ENCODE measurements at places on chromosomes 1 and 21.

DNA sequence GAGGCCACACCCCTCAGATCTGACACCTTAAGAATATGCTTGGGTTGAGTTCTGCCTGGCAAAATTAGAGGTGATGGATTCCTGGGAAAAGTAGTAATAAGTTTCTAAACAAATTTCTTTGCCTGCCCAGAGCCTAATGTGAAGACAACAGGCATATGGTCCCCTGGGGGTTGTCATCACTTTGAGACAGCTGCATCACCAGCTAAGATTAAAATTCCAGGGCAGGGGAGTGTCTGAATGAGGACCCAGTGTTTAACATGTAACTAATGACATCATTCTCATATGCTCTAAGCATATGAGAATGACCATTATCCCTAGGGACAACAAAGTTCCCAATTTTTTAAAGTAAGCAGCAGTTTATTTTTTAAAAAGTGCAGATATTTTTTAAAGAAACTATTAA is 432.2 kb downstream of the PCP4 start:
- DNase-seq, result no peak

GRCh38 chr1:93353286-93353685 is 7.6 kb downstream of the DR1 start:
- DNase-seq, result no peak

DNA sequence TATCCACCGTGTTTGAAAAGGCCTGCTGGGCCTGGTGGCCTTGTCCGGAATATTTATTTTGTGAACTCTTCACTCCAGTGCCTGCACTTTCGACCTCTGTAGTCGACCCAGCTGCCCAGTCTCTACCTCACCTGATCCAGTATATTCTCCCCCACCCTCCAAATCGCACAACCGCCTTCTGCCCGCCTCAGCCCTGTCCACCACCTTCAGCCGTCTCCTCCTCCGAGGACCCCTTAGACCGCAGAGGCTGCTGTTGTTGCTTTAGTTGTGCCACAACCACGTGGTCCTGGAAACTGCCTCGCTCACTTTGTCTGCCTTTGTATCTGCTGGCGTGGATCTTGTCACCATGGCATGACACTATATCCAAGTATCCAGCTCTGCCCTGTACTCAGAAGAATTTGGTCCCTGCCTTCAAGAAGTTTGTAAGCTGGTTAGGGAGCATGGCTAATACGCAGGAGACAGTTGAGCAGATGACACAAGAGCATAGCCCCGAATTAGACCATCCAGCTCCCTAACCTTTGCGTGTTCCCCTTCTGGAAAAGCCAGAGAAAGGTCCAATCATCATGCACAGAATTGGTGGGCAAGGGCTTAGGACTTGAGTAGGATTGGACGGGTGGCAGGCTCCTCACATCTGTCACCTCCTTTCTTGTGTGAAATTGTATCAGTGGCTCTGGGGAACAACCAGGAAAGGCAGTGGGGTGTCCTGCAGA is 1.5 kb downstream of the PHGDH start:
- DNase-seq, result no peak

DNA sequence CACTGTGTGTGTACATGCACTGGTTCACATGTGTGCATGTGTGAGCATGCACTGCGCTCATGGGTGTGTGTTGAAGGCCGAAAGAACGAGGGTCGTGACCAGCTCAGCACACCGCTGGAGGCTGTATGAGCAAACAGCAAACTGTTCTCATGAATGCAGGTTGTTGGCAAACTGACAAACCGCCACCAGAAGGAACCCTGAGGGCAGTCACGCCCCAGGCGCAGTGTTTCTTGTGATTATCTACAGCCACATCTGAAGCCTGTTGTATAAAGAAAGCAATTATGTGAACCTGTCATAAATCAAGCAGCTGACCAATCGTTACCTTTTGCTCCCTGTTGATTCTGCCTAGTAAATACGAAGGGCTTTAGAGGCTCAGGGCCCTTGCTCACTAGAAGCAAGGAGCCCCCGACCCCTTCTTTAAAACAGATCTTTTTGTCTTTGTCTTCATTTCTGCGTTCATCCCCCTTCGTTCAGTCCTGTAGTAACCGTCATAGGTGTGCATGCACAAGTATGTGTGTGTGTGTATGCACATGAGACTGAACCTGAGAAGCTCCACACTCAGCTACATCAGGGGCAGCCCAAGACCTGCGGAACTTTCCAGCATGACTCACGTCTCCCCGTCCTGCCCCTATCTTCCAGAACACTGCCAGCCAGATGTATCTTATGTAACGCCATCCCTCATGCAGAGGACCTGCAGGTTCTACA is 16.8 kb upstream of the RIPK4 start:
- DNase-seq, result no peak

DNA sequence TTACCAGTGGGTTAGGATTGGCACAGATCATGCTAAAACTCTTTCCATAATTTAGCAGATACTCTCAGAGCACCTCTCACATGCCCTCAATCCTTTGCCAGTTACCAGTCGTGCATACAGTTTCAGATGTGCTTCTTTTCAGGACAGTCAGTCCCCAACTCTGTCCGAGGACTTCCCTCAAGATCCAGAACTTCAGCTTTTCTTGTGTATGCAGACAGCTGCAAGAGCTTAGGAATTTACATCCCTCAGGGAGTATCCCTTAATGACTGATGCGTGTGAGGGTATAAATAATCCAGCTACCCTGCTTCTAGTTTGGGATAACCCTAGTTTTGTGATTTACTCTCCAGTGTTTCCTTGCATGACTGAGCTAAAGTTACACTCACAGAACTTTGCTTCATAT is 393.0 kb upstream of the PLXNA2 start:
- DNase-seq, result no peak

DNA sequence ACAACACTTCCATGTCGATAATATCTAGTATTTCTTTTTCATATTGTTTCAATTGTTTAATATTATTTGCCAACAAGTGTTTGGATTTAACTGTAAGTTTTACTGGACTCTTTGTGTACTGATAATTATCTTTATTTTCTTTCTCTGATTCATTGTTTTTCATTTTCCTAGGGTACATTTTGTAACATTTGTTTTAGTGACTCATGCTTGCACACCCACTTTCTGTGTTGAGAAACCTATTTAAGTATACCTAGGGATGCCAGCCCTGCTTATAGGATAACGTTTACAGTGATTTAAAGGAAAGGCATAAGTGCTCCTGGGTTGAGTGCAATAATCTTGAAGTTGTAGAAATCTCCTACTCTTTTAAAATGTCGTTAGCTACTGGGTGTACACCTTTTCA is 1386.0 kb upstream of the ADGRL4 start:
- no peak for DNase-seq

- no peak for DNase-seq
Observed at GRCh38 chr1:160496334-160496733, 26.7 kb downstream of the SLAMF6 start.

GRCh38 chr1:218588540-218589172 is 243.5 kb downstream of the TGFB2 start:
- no peak for DNase-seq

DNA sequence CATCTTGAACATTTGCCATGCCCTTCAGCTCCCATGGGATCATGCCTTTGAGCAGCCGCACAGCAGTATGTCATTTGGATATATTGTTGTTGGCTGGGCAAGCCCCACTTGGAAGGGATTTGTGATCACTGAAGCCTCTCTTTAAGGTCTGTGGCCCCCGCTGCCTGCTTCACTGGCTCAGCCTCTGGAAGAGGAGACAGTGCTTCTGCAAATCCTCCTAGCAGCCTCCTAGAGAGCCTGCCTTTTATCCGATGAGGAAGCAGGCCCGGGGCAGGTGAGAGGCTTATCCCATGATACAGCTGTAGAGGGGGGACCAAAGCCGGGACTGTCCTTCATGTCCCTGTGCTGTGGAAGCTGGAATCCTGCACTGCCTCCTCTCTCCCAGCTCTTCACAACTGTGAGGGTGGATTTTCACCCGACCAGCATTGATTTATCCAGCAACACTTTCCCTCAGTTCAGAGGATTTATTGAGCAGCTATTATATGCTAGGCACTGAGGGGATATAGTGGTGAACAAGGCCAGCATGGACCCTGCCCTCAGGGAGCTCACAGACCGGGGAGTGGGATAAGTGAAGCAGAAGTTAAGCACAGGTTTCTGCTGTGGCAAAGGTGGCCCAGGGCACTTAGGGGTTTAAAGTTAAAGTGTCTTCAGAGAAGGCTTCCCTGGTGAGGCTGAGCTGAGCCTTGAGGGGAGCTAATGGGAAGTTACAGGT is 3.9 kb downstream of the TMEM61 start:
- DNase-seq, result no peak

DNA sequence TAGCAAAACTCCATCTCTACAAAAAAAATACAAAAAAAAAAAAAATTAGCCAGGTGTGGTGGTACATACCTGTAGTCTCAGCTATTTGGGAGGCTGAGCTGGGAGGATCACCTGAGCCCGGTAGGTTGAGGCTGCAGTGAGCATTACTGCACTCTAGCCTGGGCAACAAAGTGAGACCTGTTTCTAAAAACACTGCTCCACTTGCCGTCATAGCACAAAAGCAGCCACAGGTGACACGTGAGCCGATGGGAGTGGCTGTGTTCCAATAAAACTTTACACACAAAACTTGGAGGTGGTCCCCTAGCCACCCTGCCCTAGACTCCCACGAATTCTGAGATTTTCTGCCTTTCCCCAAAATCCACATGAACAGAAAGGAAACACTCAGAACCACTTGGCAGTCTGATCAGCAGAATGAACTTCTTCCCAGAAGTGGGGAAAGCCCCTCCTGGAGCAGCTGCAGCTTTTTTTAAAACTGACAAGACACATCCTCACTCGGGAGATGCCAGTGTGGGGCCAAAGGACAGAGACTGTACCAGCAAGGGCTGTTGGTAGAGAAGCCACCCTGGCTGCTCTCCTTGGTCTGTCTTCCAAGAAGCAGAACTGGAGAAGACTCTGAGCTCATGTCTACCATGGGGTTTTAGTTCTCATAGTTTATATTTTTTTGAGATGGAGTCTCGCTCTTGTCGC is 23.3 kb downstream of the PLEKHM2 start:
- DNase-seq, result no peak

- no peak for DNase-seq
Observed at GRCh38 chr1:23601135-23601967, 42.0 kb upstream of the ID3 start.

DNA sequence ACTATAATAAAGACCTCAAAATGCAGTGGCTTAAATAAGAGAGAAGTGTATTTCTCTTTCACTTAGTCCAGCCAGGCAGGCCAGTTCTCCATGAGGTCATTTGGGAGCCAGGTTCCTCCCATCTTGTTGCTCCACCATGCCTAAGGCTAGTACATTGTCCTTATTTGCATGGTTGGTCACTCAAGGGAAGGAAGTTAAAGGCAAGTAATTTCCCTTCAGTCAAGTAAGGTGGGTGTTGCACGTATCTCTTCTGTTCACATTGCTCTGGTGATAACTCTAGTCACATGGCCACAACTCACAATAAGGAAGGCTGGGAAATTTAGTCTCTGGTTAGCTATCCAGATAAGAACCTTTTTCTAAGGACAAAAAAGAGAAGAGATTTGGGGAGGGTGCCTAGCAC is 27.2 kb upstream of the TADA1 start:
- DNase-seq, result no peak

GRCh38 chr21:34675871-34676270 is 7.1 kb downstream of the CLIC6 start:
- DNase-seq, result no peak

GRCh38 chr1:178183796-178184195 is 89.9 kb downstream of the RASAL2 start:
- DNase-seq, result no peak

DNA sequence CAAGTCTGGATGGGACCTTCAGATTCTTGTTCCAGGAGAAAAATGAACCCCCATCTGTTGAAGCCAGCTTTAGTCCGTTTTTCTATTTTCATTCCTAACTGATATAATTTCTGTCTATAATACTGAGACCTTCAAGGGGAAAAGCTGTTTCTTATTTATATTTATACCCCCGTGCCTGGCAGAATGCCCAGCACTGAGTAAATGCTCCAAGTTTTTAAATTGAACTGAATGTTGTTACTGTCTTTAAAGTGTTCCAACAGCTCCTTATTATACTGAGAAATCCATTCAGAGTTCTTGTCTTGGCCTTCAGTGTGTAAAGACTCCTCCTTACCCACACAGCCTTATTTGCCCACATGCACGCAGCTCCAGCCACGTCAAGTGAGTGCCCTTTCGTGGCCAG is 178.6 kb upstream of the HMGB4 start:
- no peak for DNase-seq

GRCh38 chr1:35691080-35691479 is 27.6 kb downstream of the C1orf216 start:
- no peak for DNase-seq

DNA sequence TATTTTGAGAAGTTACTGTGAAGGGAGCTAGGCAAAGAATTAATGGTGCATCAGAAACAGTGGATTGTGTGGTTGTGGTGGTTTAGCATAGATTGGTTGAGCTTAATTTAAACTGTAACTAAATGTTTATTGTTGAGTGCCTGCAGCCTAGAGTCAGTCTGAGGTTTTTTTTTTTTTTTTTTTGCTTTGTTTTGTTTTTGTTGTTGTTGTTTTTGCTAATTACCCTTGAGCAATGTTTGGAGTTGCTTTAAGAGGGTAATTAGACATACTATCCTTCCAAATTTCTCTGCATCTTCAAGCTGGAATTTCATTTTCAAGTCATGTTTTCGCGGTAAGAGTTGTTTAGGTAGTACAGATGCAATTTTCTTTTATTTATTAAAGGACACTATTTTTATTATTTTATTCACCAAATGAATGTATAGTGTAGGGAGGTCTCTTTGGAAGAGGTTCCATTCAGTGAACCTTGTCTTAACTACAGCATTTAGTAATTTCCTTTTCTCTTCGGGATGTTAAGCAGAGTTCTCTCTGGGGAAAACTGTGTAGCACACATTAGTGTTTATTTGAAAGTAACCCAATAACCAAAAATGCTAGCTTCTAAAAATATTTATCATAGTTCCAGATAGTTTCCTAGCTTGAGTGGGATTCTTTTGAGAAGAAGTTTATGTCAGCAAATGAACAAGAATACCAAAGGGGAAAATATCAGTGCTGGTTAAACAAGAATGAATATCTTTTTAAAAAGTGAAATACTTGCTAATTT is 82.3 kb downstream of the CLIC4 start:
- no peak for DNase-seq

DNA sequence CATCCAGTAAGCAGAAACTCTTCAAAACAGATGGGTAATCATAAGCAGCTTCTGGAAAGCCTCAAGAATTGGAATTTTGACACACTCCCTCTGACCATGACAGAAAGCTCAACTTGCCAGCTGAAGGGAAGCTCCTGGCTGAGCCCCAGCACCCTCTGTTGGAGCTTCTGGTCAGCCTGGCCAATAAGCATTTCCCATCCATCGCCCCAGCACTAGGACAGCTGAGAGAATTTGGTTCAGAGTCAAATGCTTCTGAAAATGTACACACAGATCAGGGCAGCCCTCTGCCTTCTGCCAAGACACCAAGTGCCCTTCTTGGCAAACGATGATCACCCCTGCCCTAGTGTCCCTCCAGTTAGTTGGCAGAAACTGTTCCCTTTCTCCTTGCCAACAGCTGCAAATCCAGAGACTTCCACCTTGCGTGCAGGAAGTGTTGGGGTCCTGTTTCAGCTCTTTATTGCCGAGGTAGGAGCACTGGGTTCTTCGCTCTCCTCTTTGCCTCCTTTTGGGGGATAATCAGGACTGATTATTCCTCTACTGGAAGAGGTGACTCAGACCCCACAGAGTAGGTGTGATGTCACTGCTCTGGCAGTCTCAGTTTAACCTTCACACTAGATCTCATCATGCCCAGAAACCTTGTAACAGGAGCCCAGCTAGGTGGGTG is 11.9 kb downstream of the PIGV start:
- DNase-seq, result no peak
